Stimulated activated CD4-positive, alpha-beta T cell treated with anti-CD3 and anti-CD28 coated beads, Interleukin-1b, Interleukin-23, amount 100 ng/mL, for 4 hours (primary cell): ENCODE measurements at places on chromosomes 1 and 21.

- DNase-seq: no peak
Observed at GRCh38 chr1:81391125-81391828, 409.5 kb upstream of the ADGRL2 start.

GRCh38 chr1:40530735-40531380 is 579 bp upstream of the ZNF684 start:
- no peak for DNase-seq

GRCh38 chr1:209291715-209292114 is 291.8 kb upstream of the CAMK1G start:
- DNase-seq: no peak

GRCh38 chr1:93919780-93920179 is 10.6 kb upstream of the GCLM start:
- DNase-seq: no peak

GRCh38 chr21:36454706-36455105 is 25.2 kb downstream of the CLDN14 start:
- DNase-seq: no peak

DNA sequence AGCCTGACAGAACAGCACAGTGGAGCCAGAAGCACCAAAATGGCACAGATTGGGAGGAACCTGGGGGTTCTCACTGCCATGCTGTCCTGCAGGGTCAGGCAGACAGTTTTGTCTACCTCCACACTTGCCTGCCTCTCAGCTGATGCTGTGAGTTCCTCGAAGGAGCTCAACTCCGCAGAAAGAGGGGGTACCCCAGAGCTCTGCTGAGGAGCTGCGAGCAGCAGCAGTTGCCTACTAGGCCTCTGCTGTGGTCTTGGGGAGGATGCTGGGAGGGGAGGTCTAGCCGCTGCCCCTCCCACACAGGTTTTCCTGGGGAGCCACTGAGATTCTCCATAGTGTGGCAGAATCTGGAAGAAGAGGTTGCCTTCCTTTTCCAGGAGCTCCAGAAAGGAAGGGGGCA is 192.5 kb downstream of the FOXD2 start:
- no peak for DNase-seq
